ENCODE measurements at places on chromosomes 7 and 10.
A peak's percentile ranks its signal among the peaks of the same experiment; 100 is the strongest.

- no peak for DNase-seq
Measured at GRCh38 chr10:61125560-61126170, 181.7 kb upstream of the RHOBTB1 start.

GRCh38 chr7:143434660-143435059, 8.6 kb upstream of the TAS2R60 start:
- DNase-seq, result no peak

DNA sequence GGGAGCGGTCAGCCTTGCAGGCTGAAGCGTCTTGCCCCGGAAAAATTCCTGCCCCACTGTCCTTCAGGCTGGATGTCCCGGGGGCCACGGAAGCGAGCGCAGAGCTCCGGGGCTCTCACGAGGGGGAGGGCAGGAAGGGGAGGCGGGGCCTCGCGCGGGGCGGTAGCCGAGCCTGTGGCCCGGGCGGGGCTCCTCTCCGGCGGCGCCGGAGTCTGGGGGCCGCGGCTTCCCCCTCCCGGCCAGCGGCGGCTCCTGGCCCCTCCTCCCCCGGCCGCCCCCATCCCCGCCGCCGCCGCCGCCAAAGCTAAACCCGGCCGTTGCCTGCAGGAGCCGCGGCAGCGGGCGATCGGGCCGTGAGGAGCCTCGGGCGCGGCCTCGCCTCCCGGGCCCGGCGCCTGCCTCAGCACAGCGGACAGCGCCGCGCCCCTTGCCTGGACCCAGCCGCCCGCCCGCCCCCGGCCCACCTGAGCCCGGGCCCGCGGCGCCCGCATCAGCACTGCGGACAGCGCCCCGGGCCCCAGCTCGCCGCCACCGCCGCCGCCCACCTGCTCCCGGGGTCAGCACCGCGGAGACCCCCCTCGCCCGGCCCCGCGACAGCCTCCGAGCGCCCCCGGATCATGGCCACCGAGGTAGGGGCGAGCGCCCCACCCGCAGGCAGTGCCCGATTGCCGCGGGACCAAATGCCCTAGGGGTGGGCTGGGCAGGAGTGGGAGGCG, at the start of gene GOLGA7B:
TSS of gene GOLGA7B (plus strand) at position 157 of the 716 bp plus-strand sequence. CDS start at position 618, 461 bp downstream.
- DNase-seq, result peak; percentile 59

DNA sequence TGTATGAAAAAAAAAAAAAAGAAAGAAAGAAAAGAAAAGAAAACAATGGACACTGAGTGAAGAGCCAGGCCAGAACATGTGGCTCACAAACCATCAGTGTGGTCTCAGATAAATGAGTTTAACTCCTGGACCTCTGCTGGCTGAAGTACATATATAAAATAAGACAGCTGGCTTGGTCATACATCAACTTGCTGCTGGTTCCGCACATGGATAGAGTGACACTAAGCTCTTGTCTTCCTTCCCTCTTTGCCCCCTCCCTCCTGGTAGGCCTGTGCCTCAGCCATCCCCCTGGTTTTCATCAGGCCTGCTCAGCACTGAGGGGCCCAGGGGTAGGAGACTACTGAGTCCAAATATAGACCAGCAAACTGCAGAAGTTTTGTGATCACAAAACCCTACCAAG, 58.1 kb upstream of the DGKI start:
- no peak for DNase-seq

DNA sequence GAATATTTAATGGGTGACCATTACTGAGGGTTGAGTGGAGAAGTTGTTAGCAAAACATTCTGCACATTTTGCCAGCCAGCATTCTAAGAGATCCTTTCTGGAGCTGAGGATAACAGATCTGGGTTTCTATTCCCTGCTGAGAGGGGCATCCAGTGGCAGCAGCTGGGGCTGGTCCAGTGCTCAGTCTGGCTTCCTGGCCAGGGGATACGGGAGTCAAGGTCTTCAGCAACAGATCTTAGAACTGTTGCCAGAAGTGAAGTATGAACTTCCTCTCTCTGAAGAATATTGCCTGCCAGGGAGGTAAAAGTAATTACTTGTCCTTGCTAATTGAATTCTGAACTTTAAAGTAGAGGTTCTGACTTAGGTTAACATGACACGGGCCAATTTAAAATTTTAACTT, 568.4 kb downstream of the REEP3 start:
- DNase-seq, result no peak

- peak; percentile 60 for DNase-seq
Measured at GRCh38 chr7:140696680-140697446, at the start of gene NDUFB2. NDUFB2 (plus strand) TSS chr7:140696708; CDS start chr7:140696745, 37 bp downstream.

DNA sequence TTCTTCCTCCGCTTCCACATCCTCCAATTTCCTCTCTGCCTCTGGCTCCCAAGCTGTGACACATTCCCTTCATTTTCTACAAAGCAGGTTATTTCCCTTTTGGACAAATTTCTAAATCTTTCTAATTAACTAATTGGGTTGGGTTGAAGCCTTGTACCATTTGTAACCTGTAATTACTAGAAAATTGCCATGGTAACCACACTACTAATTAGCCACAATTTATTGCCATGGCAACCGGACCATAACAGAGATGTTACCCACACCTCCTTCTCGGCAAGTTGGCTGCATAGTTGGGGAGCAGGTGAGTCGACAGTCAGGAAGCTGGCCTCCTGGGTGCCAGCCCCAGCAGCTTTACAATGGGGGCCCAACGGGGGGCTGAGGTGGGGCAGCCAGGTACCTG, 61.6 kb downstream of the GOLGA7B start:
- no peak for DNase-seq

GRCh38 chr7:22295402-22296264, 61.3 kb downstream of the RAPGEF5 start:
- DNase-seq, result no peak

- DNase-seq, result no peak
Measured at GRCh38 chr7:137342265-137342664, 1.3 kb downstream of the PTN start.

DNA sequence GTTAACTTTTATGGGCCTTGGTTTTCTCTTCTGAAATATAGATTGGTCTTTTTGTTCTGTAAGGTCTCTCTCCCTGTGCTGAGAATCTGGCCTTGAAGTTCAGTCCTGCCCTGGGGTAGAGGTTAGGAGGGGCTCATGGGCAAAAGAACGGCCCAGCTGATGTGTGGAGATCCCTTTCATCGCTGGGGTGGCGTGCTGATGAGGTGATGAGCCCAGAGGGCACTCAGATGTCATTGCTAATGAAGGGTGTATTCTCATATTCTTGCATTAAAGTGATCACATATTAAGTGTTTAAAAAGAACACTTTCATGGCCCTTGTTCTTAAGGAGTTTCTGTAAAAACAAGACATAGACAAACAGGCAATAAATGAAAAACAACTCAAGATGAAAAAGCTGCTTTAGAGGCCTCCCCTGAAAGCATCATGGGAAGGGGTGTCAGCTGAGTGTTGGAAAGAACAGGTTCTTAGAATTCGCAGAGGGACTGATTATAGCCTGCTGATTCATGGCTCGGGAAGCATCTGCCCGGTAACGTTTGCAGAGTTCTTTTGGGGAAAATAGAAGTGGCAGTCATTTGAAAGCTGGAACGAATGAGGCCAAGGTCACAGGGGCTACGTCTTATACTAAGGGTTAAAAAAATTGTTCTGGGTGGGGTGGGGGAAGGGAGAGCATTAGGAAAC, 72.5 kb upstream of the GPR158 start:
- DNase-seq, result no peak

DNA sequence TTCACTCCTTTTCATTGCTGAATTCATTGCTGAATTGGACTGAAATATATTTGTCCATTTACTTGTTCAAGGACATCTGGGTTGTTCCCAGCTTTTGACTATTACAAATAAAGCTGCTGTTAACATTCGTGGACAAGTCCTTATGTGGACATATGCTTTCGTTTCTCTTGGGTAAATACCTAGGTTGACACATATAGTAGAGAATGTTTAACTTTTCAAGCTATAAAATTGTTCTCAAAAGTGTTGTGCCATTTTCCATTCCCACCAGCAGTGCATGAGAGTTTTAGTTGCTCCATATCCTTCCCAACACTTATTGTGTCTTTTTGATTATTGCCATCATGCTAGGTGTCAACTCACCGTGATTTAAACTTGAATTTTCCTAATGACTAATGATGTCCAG, 17.5 kb upstream of the CPVL start:
- DNase-seq, result no peak

- DNase-seq, result no peak
Measured at GRCh38 chr7:44372560-44373417, 47.4 kb upstream of the CAMK2B start.

DNA sequence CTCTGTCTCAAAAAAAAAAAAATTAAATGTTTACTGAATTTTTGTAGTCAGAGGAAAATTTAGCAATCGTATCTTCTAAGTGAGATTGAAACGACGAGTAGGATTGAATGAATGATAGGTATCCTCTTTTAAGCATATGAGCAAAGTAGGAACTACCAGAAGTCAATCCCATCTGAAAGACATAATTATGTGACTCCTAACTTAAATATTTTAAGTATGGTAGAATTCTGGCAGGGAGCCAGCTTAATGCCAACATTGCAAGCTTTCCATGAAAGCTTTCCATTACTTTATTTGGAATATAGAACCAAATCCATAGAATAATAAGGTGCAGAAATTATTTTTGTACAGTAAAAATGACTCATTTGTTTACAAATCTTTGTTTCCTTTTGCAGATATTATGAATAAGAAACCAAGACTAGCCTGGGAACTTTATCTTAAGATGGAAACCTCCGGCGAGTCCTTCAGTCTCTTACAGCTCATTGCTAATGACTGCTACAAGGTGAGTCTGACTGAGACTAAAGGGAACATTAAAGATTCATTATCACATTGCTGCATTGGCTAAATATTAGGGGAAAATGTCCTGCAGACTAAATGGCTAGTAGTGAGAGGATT, 50.2 kb upstream of the UBN2 start:
- no peak for DNase-seq

DNA sequence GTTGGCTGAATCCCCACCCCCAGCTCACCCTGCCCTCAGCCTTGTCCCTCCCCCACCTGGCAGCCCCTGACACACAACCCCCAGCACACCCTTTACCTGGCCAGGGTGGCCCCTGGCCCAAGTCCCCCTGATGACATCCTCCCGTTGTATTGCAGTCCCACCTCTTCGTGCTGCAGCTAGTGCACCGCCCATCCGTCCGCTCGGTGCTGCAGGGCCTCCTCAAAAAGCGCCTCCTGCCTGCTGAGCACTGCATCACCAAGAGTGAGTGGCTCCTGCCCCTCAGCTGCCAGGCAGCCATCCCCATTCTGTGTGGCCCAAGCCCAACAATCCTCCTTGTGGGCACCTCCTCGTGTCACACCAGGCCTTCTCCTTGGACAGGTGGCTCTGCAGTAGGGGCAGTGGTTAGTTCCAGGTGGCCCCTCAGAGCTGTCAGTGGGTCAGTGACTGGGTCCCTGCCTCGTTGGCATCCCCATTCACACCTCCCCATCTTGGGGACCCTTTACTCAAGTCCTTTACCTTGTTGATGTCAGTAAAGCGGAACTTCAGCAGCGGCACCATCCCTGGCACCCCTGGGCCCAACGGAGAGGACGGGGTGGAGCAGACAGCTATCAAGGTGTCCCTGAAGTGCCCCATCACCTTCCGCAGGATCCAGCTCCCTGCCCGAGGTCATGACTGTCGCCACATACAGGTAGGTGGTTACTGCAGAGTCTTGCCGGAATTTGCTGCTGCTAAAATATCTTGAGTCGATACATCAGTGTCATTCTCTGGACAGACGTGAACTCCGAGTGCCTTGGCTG, 14.3 kb downstream of the ZMIZ2 start:
- DNase-seq, result no peak

GRCh38 chr7:54933643-54934042, 85.2 kb upstream of the EGFR start:
- DNase-seq, result no peak

GRCh38 chr10:101564490-101564991, 23.5 kb downstream of the POLL start:
- no peak for DNase-seq

GRCh38 chr7:84372712-84373111, 178.1 kb upstream of the SEMA3A start:
- DNase-seq, result no peak

- no peak for DNase-seq
Measured at GRCh38 chr10:8794860-8795259, 740.4 kb downstream of the GATA3 start.

DNA sequence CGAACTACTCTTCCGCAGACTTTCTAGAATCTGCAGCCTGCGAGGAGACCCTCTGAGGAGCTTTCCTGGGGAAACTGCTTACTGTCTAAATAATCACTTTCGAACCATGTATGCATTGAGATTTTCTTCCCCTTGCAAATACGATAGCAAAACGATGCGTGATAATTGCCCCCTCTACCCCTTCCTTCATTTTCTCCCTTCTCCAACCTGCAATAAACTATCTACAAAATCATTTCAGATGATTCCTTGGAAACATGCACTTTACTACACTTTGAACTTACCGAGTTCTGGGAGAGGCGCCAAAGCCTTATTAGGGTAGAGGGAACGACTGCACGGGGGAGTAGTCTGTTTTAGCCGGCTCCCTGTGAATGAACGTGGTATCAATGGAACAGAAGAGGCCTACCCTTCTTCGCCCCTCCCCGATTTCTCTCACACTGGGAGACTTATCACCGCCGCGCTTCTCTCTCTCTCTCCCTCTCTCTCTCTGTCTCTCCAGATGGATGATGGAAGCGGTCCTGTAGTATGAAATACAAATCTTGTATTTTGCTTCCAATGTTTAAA, at the start of gene FGFBP3:
TSS of gene FGFBP3 (minus strand) at position 370 of the 561 bp plus-strand sequence. CDS start 517 bp downstream, outside the sequence.
- DNase-seq, result peak; percentile 27

DNA sequence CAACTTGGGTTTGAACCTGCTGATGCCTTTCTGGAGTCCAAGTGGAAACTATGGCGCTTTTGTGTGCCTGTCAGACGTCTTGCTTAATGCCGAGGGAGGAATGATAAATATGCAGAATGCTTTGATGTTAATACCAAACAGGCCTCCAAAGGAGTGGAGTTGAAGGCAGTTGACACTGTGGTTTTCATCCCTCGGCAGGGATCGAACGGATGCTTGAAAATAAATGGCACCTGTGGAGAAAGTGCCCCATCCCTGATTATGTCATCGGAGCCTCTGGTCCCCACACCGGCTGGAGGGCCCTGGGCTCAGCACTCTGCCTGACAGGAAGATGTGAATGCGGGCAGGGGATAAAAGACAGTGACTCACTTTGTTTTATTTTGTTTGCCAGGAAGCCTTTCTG, 148.7 kb upstream of the GPR26 start:
- DNase-seq, result no peak

- DNase-seq, result no peak
Measured at GRCh38 chr10:62264126-62264525, 4.5 kb downstream of the RTKN2 start.

DNA sequence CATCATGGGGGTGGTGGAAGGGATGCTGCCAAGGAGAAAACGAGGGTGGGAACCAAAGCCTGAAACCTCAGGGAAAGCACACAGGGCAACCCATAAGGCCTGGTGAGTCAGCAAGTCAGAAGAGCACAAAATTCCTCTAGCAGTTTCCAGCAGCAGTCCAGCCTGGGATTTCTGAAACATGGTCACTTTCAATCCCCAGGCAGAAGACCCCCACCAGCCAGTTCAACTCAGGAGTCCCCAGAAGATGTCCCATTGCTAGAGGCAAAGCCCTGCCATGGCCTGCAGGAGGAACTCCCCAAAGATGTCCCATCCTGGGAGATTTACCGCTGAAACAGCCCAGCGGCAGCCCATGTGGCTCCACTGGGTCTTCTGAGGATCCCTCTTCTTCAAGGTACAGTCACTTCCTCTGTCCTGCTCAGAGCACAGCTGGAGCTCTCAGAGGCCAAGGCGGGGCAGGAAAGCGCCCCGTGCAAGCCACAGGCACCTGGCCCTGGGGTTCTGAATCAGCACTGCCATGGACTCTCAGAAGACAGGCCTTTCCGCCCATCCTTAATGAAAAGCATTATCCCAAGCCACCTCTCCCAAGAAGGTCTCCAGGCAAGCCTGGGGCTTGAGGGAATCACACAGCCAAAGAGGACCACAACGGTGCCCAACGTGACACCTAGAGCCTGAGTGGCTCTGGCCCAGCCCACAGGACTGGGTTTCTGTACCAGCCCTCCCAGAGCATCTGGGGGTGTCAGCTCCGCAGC, 196.9 kb downstream of the GRID1 start:
- DNase-seq, result no peak
